ENCODE measurements at places on chromosomes 4 and X.

- no peak for DNase-seq
These were observed 203.3 kb upstream of the ZIC3 start for GRCh38 chrX:137362583-137362982.

GRCh38 chr4:176979416-176979815, 186.7 kb upstream of the VEGFC start:
- DNase-seq: no peak

GRCh38 chrX:86460760-86461159, 312.5 kb downstream of the DACH2 start:
- DNase-seq: no peak

GRCh38 chr4:85358831-85359230, 116.1 kb upstream of the ARHGAP24 start:
- no peak for DNase-seq

DNA sequence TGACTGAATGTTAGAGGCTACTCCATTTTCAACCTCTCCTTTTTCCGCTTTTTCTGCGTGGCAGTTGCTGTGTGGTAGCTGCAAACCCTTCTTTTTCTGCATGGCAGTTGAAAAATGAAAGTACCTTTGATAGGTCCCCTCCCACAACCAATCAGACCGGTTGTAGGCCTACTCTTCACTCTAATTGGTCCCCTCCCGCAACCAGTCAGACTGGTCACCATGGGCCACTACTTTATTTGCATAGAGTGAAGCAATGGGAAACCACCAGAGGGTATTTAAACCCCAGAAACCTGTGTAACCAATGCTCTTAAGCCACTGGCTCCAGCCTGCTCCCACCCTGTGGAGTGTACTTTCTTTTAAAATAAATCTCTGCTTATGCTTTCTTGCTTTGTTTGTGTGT, 877.8 kb downstream of the FAM133A start:
- no peak for DNase-seq

GRCh38 chrX:19350941-19351384, 7.2 kb downstream of the PDHA1 start:
- DNase-seq: no peak
